CD4-positive, alpha-beta T cell treated with Interleukin-15 for 4 hours (primary cell): ENCODE measurements at places on chromosomes 12 and 14.
A peak's percentile ranks its signal among the peaks of the same experiment; 100 is the strongest.

GRCh38 chr14:75979071-75979571, 2.7 kb downstream of the TGFB3 start:
- no peak for DNase-seq

DNA sequence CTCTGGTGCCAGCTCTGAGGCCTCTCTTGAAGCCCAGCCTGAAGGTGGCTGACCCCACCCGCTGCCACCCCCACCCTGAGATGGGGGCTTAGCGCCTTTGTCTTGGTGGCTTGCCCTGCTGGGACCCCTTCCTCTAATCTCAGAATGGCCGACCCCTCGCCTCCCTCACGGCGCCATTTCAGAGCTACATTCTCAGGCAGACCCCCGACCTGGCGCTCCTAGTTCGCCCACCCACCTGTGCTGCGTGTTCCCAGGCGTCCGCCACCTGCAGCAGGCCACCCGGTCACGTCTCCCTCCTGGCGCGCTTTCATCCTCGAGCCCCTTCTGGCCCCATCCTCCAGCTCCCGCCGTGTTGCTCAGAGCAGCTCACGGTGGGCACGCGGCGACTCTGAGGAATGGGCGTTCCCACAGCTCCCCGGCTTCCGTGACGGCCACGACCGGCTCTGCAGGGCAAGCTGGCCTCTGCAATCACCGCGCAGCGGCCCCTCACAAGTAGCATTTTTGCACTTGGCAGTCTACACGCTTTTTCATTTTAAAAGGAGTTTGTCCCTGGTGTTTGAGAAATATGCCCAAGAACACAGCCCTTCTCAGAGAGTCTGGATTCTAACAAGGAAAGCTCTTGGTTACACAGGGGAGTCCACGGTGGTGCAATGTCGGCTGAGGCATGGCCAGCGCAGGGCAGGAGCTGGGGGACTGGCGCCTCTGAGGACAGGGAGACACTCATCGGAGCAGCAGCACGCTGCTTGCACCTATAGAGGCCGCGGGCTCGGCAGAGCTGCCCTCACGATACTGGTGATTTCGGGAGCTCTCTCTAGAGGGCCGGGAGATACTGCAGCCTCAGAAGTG, 105.7 kb upstream of the C14orf180 start:
- DNase-seq, result no peak

DNA sequence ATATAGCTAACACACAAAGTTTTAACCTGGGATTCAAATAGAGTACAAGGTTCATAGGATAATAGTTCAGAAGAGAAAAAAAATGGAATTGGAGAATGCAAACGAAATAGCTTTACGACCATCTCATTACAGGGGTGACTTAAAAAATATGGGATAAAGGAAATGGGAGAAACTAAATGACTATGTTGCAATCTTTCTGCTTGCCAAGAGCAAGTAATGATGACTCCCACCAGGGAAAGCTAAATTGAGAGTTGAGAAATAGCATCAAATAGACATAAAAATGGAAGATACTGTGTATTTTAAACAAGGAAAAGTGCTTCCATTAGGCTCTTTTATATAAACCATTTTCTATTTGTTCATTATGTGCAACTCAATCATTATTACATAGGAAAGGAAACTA, 155.7 kb upstream of the ATXN7L3B start:
- DNase-seq, result no peak

DNA sequence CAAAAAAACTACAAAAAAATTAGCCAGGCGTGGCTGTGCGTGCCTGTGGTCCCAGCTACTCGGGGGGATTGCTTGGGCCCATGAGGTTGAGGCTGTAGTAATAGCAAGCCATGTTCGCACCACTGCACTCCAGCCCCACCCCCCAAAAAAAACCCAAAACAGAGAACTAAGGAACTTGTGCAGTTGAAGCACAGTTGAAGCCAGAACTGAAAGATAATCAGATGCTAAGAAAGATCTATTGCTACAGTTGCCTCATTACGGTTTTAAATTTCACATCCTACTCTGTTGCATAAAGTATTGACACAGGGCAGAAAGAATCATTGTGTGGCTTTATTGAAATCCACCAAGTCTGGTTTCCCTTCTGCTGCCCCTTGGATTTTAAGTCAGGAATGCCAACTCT, 3.8 kb downstream of the CS start:
- DNase-seq, result no peak

DNA sequence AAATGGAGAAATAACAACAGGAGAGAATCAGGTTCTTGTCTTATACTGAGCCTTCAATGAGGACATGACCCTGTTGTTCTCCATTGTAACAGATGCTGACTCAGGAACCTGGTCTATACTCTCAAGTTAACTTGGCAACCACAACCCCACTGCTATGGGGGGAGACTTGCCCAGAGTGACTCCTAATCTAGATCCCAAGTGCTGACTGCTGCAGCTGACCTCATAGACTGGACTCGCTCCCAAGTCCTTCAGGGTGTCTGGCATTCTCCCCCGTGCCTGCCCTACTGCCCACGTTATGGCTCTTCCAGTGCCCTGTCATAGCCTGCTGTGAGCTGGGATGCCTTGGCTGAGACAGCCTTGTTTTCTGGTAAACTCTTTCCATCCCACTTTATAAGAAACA, 37.1 kb downstream of the NID2 start:
- DNase-seq, result no peak

DNA sequence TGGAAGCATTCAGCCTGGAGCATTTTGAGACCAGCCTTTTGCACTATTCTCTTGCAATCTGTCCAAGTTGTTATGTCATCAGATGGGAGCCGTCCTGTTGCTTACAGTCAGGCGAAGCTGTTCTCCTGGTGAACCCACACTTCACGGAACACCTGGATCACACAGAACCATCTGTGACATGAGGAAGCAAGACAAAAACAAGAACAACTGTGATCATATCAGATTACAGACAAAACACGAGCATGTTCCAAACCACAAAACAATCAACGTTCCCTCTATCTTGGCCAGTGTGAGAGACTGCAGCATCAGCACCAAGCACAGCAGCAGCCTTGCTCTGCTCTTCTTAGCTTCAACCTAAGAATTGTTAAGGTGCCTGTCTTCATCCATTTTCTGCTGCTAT, 180.5 kb upstream of the SFSWAP start:
- DNase-seq, result no peak

DNA sequence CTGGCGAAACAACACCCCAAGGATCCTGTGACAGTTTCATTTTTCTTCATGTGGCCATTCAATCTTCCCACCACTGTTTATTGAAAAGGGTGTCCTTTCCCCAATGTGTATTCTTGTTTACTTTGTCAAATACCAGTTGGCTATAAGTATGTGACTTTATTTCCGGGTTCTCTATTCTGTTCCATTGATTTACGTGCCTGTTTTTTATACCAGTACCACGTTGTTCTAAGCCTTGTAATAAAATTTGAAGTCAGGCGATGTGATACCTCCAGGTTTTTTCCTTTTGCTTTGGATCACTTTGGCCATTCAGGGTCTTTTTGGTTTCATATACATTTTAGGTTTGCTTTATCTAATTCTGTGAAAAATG, 9.1 kb upstream of the MGAT4C start:
- DNase-seq, result no peak

- no peak for DNase-seq
Observed at GRCh38 chr12:78672033-78672432, 192.5 kb upstream of the SYT1 start.

- no peak for DNase-seq
Observed at GRCh38 chr12:49947593-49948226, 2.8 kb upstream of the AQP2 start.

- no peak for DNase-seq
Observed at GRCh38 chr12:121740847-121741246, 28.3 kb downstream of the TMEM120B start.

- DNase-seq, result no peak
Observed at GRCh38 chr12:110234755-110235154, 46.3 kb upstream of the ATP2A2 start.

GRCh38 chr14:95133282-95133681, 24.0 kb downstream of the DICER1 start:
- no peak for DNase-seq

DNA sequence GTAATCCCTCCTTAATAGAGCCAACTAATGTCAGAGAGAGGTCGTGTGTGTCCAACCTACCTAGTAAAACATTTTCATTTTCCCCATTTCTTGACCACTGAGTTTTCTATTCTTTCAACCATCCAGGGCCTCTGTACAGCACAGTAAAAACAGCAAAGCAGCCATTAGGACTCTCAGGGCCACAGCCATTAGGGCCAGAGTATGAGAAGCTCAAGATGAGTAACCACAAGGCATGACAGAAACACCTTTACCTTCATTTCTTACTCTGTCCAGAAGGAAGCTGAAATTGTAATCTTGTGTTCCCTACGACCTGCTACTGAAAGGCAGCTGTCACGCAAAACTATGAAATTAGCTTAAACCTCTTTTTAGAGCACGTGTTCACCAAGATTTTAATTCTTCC, 2.3 kb downstream of the SPPL3 start:
- DNase-seq, result no peak

DNA sequence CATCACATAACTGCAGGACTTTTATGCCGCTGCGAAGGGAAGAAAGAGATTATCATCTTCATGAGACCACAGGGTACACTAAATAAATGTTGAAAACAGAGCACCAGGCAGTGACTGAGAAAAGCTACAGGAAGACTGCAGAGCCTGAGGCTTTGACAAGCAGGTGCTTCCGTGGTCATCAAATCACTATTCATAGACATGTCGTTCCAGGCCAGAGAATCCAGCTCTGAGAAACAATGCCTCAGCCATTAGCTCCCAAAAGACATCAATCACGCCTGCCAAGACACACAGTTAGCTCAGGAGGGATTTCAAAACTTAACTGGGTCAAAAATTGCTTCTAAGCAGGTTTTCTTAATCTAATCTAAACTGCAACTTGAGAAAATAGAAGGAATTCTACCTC, 47.2 kb upstream of the GARIN6 start:
- DNase-seq, result no peak

DNA sequence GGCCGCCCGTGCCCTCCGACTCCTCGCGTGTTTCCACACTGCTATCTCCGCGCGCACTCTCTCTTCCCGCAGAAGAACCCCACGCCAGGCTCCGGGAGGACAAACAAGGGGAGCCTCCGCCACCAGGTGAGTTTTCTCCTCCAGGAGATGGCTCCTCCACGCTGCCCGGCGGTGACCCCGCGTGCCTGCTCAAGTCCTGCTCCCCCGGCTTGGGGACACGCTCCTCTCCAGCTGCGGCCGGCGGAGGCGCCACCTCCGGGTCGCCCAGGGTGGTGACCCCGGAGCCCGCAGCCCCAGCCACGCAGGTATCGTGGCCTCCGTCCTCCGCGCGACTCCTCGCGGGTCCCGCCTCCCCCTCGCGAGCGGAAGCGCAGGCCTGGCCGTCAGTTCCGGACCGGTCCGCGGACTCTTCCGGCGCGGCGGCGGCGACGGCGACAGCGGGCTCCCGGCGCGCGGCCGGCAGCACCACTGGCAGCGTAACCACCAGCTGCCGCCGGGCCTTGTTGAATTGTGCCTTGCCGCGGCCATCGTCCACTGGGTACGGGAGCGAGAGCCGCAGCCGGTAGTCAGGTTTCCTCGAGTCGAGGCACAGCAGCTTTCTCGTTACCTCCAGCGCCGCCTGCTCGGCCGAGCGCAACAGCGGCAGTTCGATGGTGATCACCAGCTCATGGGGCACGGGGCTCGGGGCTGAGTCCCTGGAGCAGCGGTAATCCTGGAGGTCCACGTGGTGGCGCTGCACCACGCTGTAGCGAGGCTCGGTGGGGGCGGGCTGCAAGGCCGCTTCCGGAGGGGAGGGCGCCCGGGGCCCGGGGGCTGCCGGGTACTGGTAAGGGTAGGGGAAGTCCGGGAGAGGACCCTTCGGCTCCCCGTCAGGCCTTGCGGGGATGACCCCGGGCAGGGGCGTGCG, 1.2 kb downstream of the DNAAF2 start:
- DNase-seq, result peak; percentile 95

GRCh38 chr12:24970177-24970576, 21.3 kb upstream of the BCAT1 start:
- no peak for DNase-seq

GRCh38 chr12:52874573-52875435, 26.0 kb upstream of the KRT78 start:
- DNase-seq, result no peak

DNA sequence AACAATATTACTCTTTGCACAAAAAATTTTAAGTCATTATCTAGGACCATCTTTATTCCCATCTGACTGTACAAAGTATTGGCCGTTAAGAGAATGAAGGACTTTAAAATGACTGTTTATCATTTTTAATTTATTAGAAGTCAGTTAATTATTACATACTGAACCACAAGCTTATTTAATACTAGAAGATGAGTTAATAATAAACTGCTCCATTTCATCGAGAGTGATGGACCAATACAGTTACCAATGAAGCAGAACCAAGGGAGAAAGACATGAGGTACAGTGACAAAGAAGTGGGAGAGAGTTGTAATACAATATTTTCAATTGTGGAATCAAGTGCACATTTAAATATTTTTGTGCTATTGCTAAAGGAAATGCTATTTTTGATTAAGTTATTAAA, 83.3 kb downstream of the PTPRO start:
- DNase-seq, result no peak

- peak; percentile 74 for DNase-seq
Observed at GRCh38 chr12:121038861-121039668, at the start of gene OASL. Gene OASL, minus strand, starts transcription at chr12:121039246. Its CDS starts 275 bp downstream, at chr12:121038971.

DNA sequence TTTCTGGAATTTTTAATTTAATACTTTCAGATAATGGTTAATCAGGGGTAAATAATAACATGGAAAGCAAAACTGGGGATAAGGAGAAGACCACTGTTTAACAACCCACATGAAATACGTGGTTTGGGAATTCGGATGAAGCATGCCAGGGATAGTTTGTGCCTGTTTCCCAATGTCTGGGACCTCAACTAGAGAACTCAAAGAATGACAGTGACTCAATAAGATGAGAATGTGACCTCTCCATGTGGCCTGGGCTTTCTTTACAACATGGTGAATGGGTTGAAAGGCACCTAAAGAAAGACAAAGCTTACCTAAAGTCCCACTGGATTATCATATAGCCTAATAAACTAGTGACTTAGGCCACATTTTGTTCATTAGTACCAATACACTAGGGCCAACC, 460.3 kb upstream of the LRFN5 start:
- no peak for DNase-seq
